ENCODE measurements at places on chromosomes 2 and 18. TPM values are rescaled to one million over a fixed set of nuclear protein-coding genes. Genes with fewer than 3 reads are reported as not detected.

DNA sequence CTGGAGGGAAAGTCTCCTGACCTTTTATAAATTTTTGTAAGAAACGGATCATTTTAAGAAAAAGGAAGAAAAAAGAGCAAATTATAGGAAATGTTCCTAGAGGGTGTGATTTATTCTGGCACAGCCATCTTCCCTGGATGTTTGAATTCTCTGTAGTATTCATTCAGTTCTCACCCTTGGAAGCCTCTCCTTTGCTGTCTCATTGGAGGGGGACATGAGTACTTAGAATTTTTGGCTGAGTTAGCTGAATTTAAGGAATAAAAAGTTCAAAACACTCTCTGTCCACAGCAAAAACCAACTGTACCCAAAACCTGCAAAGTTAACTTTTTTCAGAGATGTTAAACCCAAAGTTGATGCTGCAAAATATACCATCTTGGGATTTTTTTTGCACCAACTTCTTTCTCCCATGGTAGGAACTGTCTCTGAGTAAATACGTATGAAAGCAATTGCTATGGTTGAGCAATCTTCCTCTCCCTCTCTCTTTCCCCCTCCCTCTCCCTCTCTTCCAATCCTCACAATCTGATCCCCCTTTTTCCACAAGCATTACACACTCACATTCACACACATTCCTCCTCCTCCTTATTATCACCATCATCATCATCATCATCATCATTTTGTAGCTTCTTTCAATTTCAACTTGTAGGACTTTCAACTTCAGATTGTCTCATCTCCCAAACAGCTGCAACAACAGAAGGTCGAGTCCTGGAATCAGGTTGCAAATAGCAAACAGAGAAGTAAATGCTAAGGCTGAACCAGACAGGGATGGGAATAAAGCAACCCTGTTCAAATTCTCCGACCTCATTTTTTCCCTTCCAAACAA lies 183.7 kb downstream of the GFPT1 start:
- no peaks in the 10 kb centered on the region for H3K36me3 ChIP-seq
- peak overlapping the region; percentile 76 for H3K27ac ChIP-seq
- no peak overlapping the region for H3K4me3 ChIP-seq
- no peak for DNase-seq

DNA sequence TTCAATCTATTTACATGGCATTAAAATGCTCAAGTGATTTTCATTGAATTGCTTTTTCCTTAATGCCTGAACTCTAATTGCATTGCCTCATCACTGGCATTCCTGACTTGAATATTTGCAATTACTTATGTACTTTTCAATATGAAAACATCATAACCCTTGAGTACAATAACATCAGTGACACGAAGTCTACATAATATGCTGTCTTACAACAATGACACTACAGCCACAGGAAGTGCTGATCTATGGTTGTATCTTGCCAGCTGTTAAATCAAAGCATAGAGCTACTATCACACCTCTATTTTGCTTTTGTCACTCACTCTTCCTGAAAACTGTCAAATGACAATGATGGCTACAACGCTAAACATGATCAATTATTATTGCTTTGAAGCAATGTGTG lies 156.9 kb downstream of the CCDC102B start:
- DNase-seq, result no peak
- H3K4me3 ChIP-seq, result no peak overlapping the region
- no peaks in the 10 kb centered on the region for H3K27me3 ChIP-seq
- H3K27ac ChIP-seq, result no peak overlapping the region
- no peaks in the 10 kb centered on the region for H3K4me1 ChIP-seq

DNA sequence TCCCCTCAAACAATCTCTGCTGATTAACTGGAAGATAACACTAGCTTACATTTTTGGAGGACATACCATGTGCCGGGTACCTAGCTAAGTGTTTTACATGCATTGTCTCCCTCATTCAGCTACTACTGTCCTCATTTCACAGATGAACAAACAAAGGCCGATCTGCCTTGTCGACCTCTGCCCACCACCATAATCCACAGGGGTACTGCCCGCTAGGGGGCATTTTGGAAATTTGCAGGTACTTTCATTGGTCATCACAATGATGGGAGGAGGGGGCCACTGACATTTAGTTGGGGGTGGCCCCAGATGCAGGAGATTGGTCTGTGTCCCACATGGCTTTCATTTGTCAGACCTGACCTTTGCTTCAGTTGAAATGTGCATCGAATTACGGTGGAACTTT lies 3.9 kb upstream of the TMEM163 start:
- H3K27ac ChIP-seq, result no peak overlapping the region
- no peak overlapping the region for H3K4me3 ChIP-seq
- H3K27me3 ChIP-seq, result no peaks in the 10 kb centered on the region
- DNase-seq, result no peak
- no peaks in the 10 kb centered on the region for H3K36me3 ChIP-seq

GRCh38 chr2:107986278-107987217 lies at the start of gene SLC5A7:
Gene SLC5A7, plus strand, starts transcription at chr2:107986524. Its CDS starts 1,632 bp downstream, at chr2:107988156.
- no peaks in the 10 kb centered on the region for H3K36me3 ChIP-seq
- no peaks in the 10 kb centered on the region for H3K4me1 ChIP-seq
- H3K27me3 ChIP-seq, result no peaks in the 10 kb centered on the region
- no peak within 1 kb of the TSS for H3K4me3 ChIP-seq
- no peak for DNase-seq

GRCh38 chr2:124211461-124211860 lies 186.4 kb downstream of the CNTNAP5 start:
- no peak overlapping the region for H3K4me3 ChIP-seq
- no peak for DNase-seq
- no peaks in the 10 kb centered on the region for H3K36me3 ChIP-seq
- H3K4me1 ChIP-seq, result no peaks in the 10 kb centered on the region
- H3K27me3 ChIP-seq, result no peaks in the 10 kb centered on the region

GRCh38 chr2:29187926-29188325 lies 72.7 kb downstream of the CLIP4 start:
- no peak for DNase-seq
- no peaks in the 10 kb centered on the region for H3K27me3 ChIP-seq
- no peaks in the 10 kb centered on the region for H3K4me1 ChIP-seq
- H3K4me3 ChIP-seq, result no peak overlapping the region

DNA sequence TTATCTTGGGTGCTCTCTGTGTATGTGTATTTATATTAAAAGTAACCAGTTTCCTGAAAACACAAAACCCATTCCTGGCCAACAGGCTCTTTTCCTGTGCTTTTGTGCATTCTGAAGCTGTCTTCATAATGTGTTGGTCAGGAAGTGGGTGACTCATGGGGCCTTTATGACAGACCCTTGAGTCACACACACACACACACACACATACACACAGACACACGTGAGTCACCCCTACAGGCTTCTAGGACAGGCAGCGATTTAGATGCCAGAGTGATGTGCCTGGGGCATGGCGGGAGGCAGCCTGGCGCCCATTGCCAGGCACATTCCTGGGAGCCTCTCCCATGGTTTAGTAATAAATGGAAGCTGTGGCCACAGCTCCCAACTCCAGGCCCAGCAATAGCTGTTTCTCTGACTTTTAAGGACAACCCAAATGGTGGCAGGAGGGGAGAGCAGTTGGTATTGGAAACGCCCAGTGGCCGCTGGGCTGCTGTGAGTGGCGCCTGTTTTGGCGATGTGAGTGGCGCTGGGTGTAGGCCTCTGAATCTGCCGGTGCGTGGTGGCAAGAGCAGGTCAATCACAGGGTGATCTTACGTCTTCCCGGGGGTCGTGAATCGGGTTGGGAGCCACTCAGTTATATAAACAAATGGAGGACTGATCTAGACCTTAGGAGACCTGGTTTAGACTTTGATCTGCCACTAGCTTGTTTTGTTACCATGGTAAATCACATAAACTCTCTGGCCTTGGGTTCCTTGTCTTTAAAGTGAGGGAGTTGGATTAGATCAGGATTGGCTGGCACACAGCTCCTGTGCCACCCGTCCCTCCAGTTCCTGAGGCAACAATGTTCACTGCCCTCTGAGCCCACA lies 150.7 kb upstream of the DLX2 start:
- peak overlapping the region; percentile 82 for H3K27ac ChIP-seq
- no peaks in the 10 kb centered on the region for H3K4me1 ChIP-seq
- no peak for DNase-seq
- no peaks in the 10 kb centered on the region for H3K36me3 ChIP-seq
- H3K4me3 ChIP-seq, result no peak overlapping the region
- no peaks in the 10 kb centered on the region for H3K27me3 ChIP-seq

CFAP65 gene
- not detected for total RNA-seq

Measured in breast epithelium (tissue), 4 donors.